Stimulated activated CD8-positive, alpha-beta memory T cell treated with anti-CD3 and anti-CD28 coated beads, Interleukin-7, amount 100 ng/mL, for 4 hours (primary cell): ENCODE measurements at places on chromosomes 1 and 21.

- DNase-seq: no peak
Measured at GRCh38 chr1:85976516-85977205, 179.9 kb downstream of the COL24A1 start.

DNA sequence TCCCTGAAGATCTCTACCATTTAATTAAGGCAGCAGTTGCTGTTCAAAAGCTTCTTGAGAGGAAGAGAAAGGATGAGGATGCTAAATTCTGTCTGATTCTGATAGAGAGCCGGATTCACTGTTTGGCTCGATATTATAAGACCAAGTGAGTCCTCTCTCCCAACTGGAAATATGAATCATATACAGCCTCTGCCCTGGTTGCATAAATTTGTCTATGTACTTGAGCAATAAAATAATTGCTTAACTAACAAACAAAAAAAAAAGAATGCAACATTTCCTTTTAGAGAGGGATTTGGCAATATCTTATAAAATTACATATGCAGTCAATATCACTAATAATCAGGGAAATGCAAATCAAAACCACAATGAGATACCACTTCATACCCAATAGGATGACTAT lies 26.8 kb downstream of the ALDH9A1 start:
- DNase-seq: no peak

DNA sequence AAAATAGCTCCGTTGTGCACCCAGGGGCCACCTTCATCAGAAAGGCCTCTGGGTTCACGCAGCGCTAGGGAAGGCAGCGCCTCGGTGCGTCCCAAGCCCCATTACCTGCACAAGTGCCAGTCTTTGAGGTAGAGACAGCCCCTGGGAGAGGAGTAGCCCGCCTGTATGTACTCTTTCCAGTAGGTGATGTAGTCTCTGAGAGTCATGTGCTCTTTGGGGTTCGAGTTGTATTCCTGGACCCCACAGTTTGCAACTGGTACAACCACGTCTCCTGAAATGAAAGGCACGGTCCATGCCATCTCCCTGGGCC lies 601 bp downstream of the JMJD4 start:
- no peak for DNase-seq

DNA sequence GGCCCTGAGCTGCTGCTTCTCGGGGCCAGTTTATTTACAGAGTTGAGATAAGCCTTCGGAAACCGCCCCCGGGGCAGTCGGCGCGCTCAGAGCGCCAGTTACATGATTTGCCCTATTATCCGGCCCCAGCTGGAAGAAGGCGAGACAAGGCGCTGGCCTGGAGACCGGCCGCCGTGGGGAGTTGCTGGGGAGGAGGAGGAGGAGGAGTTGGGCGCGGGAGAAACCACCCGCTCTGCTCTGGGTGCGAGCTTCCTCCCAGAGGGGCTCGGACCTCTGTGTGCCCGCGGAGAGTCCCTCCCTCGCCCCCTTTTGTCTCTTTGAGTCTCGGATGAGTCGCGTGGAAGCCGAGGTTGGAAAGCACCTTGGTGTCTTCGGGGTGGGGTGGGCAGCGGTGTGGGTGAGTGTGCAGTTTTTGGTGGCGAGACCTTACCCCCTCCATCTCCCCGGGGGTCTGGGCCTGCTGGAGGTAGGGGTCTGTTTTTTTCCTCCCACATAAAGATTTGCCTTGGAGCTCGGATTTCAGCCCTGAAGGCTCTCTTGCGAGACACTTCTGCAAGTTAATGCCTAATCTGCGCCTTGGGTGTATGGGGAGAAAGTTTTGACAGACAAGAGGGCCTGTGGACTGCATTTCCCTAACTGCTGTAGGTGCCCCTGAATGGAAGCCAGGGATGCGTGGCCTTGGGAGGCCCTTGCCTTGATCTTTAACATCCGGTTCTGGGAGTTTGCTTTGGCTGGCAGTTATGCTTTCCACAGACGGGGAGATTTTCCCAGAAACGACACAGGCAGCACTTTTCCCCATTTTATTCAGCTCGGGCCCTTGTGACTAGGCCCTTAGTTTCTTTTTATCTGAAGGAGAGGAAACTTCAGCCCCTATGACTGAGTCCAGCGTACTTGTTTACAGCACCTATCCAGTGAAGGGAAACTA lies 80.0 kb downstream of the NDUFS5 start:
- DNase-seq: peak; percentile 53

DNA sequence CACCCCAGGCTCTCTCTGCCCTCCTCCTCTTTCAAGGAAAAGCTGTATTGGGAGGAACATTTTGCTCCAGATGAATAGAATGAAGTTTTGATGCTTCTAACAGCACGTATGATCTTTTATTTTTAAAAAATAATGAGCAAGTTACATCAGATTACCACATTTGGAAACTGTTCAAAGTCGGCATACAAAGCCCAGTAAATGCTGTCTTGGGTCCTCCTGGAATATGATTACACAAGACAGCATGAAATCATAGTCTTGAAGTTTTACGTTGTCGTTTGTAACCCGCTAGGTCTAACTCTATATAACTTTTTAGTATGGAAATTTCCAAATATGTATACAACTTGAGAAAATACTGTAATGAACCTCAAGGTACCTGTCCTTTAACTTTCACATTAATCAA lies 385.6 kb downstream of the HLX start:
- no peak for DNase-seq

- DNase-seq: no peak
Measured at GRCh38 chr21:42632336-42632751, 21.1 kb upstream of the PDE9A start.

DNA sequence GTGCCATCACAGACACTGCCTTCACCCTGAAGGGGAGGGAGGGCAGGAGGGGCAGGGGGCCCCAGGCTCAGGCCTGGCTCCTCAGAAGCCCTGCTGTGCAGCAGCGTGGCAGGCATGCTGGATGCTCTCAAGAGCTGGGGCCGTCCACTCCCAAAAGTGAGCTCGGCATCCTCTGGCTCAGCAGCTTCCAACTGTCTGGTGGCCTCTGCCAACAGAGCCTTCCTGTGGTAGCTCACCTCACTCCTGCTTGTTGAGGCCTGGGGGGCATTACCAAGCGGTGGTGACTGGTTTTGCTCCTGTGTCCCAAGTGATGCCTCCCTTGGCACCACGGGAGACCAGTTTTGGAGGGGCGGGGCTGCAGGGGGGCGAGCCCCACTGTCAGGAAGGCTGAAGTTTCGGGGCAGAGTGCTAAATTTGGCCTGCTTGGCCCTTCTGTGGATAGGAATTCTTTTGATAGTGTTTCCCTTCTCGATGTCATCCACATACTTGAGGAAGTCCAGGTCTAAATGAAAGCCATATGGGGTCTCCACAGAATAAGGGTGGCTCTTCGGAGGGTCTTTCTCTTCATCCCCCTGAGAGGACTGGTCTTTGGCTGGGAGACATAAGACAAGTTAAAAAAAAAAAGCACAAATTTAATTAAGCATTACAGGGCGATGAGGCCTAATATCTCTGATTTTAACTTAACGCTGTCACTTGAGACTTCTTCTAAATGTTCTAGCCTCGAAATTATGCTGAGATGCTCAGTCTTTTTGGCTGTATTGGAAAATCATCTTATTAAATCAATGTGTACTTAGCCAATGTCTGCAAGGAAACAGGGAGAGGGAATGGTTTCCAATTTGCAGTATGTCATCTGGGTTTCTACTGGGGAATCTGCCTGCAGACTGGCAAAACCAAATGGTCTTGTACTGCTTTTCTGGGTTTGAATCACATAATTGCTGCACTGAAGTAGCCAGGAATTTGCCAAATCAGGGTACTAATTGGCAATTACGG lies 44.4 kb downstream of the KANK4 start:
- DNase-seq: no peak
